ENCODE measurements at places on chromosomes 2 and 18. TPM values are rescaled to one million over a fixed set of nuclear protein-coding genes. Genes with fewer than 3 reads are reported as not detected.

- no peak for DNase-seq
Observed at GRCh38 chr2:1915196-1915595, 170.9 kb upstream of the PXDN start.

- no peak for DNase-seq
Observed at GRCh38 chr18:44920441-44920840, 239.8 kb downstream of the SETBP1 start.

ID2 gene
- total RNA-seq, result 85.7 TPM

GRCh38 chr2:98445177-98445682 lies 572 bp downstream of the INPP4A start:
- DNase-seq, result peak; percentile 52

PDE11A gene
- not detected for total RNA-seq
